ENCODE measurements at places on chromosomes 2 and 18.

- DNase-seq, result no peak
These were observed 166.2 kb downstream of the TCF4 start for GRCh38 chr18:55421615-55422419.

DNA sequence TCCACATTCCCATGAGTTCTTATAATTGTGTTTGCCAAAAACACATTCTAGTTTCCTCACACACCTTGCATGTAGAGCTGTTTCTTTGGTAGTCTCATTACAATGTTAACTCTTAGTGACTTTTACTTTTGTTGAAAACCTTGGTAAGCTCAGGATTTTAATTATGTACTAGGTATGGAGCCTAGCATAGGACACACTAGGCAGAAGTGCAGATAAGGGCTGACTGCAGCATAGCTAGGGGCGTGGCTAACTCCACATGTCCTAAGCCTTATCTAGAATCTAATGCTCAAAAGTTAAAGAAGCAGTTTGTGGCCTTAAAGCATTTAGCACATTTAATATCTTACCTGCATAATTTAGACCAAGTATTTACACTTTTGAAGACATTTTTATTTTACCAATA is 153.7 kb upstream of the FBXO11 start:
- no peak for DNase-seq

- no peak for DNase-seq
These were observed 70.1 kb upstream of the CXCR4 start for GRCh38 chr2:136188086-136188485.

- no peak for DNase-seq
These were observed 15.2 kb downstream of the SMAD2 start for GRCh38 chr18:47915229-47915628.

GRCh38 chr2:189115126-189115525 is 64.4 kb downstream of the COL5A2 start:
- DNase-seq, result no peak

DNA sequence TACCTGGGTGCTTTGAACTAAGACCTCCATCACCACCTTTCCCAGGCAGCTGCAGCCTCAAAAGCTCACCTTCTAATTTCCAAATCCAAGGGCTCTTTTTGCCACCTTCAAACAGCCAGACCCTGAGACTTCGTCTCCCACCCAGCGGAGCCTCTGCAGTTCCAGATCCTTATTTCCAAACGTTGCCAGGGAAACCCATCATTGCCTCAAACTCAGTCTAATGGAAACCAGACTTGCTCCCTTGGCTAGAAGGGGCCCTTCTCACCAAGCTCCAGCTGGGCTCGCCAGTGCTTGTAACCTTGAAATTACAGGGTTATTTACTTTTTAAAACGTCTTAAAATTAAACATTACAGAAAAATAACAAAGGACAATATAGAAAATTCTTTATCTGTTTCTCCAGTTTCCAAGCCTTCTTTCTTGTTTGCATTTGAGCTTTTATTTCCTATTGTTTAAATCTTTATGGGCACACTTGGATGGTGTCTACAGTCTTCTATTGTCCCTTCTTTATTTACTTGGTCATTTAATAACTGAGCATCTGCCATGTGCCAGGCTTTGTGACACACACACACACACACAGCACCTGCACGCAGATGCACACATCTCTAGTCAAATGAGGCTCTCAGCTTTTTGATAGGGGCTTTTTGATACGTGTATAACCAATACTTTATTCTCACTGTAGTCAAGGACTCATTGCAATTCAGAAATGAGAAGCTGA is 36.1 kb downstream of the TRPM8 start:
- no peak for DNase-seq

DNA sequence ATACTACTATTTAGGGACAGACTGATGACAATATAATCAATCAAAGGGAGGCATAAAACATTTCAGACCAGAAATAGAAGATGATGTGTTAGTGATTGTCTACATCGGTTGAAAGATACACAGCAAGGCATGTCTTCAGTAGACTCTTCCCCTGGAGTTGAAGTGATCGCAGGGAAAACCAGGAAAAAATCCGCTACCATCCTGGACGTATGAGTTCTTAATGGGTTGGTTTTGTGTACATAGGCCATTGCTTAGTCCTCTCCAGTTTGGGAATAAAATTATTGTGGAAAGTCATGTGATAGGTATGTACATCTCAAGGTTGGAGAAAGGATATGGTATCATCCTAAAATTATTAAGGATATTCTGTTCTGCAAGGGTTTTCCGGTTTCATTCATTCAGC is 4.3 kb downstream of the APCDD1 start:
- no peak for DNase-seq

DNA sequence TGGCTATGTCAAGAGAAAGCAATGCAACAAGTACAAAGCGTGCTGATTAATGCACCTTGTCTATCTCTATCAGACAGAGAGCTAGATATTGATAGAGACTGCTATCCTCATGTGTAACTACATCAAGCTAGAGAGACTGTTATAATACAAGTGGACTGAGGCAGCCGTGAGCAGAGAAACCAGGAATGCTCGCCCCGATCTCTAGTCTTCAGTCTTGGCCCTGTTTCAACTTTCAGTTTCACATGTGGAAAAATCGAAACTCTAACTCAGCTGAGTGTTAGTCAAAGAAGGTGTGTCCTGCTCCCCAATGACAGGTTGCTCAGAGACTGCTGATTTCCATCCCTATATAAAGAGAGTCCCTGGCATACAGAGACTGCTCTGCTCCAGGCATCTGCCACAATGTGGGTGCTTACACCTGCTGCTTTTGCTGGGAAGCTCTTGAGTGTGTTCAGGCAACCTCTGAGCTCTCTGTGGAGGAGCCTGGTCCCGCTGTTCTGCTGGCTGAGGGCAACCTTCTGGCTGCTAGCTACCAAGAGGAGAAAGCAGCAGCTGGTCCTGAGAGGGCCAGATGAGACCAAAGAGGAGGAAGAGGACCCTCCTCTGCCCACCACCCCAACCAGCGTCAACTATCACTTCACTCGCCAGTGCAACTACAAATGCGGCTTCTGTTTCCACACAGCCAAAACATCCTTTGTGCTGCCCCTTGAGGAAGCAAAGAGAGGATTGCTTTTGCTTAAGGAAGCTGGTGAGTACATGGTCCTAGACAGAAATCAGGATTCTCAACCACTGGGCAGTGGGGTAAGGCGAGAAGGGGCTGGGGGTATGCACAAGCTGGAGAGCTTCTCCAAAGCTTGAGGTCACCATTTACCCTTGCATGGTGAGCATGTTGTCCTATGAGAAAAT is at the start of gene RSAD2:
Gene RSAD2 (plus strand): TSS at position 376 of the 903 bp plus-strand sequence. CDS start 24 bp downstream, at position 400.
- DNase-seq, result no peak

DNA sequence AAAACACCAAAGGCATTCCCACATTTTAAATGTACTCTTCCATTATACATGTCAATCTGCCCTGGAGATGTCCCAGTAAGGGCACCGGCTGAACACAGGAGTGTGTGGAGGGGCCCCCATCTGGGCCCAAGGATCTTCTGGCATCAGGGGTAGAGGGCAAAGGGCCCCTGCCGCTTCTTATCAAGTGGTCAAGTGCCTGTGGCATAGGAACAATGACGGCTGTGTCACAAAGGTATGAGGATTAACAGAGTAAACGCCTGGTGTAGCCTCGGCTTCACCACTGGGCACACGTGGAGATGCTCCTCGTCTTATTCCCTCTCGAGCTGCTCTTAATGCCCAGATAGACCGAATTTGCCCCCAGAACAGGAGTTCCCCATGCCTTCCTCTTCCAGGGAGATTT is 169.7 kb upstream of the GLI2 start:
- DNase-seq, result no peak

DNA sequence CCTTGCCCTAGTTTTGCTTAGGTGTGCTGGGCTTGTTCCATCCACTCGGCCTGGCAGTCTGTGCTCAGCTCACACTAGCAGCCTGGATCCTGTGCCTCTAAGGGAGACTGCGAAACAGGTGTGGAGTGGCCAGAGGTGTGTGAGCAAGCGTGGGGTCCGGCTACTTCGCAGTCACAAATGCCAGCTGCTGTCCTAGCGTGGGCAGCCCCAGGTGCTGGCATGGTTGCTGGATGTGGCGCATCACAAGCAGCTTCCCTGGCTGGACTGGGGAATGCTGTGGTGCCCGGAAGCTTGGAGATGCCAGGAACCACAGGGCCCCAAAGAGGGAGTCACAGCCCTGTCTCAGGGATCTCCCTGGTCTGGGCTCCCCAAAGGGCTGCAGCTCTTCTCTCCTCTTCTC is 119.0 kb upstream of the TMEFF2 start:
- no peak for DNase-seq

GRCh38 chr2:232929303-232930058 is 59.4 kb downstream of the SNORC start:
- no peak for DNase-seq
